ENCODE measurements at places on chromosomes 12 and 14.

GRCh38 chr12:80598004-80598606 is 109.3 kb upstream of the MYF6 start:
- DNase-seq = no peak

GRCh38 chr12:87618199-87618598 is 411.0 kb downstream of the C12orf50 start:
- DNase-seq = no peak

DNA sequence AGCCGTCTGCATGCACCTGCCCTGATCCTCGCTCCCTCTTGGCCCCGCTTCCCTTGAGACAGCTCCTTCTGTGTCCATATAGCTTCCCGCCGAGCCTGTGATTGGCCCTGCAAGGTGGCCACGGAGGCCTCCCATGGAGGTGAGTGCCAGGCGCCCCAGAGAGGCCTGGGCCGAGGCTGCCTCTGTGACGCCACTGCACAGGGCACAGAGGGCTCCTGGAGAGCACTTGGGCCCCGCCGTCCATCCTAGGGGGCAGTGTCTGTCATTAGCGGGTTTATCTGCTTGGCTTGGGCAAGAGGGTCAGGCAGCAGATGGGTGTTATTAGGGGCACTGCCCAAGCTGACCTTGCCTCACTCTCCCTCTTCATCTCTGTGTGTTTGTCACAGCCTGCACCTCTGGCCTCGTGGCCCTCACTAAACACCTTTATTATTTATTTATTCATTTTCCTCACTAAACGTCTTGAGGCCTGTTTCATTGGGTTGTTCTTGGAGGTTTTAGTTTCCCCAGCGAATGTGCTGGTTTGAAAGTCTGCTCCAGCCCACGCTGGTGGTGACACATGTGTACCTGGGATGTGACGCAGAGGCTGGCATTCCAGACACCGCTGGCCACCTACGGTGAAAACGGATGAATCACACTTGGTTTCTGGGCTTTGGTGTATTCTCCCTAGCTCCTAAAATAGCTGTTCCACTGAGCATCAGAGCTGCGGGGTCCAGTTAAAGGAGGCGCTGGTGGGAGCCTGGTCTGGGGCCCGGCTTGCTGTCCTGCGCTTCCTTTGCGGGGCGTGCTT is 5.9 kb downstream of the ZFYVE21 start:
- DNase-seq = no peak

GRCh38 chr12:76611533-76611932 is 52.0 kb upstream of the OSBPL8 start:
- no peak for DNase-seq

- no peak for DNase-seq
Measured at GRCh38 chr14:57567220-57567619, 73.6 kb upstream of the CCDC198 start.

DNA sequence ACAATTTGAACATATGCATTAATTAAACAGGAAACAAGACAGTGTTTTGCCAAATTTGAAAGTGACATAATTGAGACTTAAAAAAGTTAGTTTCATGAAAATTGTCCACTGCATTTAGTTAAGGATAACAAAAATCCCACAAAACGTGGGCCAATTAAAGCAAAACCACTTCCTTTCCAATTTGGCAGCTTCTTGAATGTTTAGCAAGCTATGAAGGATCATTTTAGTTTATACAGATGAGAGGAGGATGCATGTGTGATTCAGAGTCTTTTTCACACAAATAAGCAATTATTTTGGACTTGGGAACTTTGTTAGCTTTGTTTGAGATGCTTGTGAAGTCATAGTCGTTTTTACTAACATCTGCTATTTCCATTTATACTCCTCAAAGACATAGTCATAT is 109.6 kb downstream of the ATXN7L3B start:
- DNase-seq = no peak

- DNase-seq = no peak
Measured at GRCh38 chr12:123384994-123385376, 1.1 kb downstream of the KMT5A start.

All from NCI-H1436 (cell line).